Renal pelvis (tissue), 12 donors: ENCODE measurements at places on chromosomes 7 and 10.

GRCh38 chr7:56287429-56288138 is 171.4 kb upstream of the NUPR2 start:
- DNase-seq = peak; percentile 9

- no peak for DNase-seq
Observed at GRCh38 chr7:2613931-2614600, 17.7 kb upstream of the TTYH3 start.

GRCh38 chr7:40674316-40674715 is 539.5 kb downstream of the SUGCT start:
- no peak for DNase-seq

DNA sequence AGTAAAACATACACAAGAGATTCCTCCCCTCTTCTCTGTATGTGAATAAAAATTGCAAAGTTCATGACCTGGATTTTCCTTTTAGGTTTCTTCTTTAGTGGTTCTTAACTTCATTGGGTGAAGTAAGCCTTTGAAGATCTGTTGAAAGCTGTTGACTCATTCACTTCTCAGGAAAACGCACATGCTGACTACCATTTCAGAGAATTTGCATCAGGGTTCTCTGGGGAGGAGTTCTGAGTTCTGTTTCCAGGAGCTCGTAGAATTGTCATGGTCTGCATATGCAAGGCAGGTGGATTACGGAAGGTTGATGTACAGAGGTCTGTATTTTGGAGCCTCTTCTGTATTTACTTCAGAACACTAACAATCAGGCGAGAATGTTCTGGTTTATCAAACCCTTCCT is 962 bp upstream of the SLC26A4 start:
- DNase-seq = no peak

DNA sequence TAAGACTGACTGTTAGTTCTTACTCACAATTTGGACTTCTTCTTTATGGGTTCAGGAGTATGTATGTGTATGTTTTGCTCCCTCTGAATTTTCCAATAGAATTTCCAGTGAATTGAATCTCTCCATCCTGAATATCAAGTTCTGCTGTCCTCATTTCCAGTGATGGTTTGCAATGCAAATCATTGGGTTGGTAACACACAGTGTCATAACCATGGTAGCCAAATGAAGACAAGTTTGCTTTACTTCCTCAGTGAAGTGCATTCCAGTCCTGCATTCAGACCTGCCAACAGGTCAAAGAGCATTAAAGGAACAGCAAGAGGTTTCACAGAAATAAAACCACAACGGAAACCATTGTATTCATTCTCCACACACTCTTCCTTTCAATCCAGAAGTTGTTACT is 15.2 kb downstream of the ITPRID1 start:
- no peak for DNase-seq

GRCh38 chr7:106094780-106095179 is 17.3 kb downstream of the SYPL1 start:
- no peak for DNase-seq
